ENCODE measurements at places on chromosomes 2 and 18.

DNA sequence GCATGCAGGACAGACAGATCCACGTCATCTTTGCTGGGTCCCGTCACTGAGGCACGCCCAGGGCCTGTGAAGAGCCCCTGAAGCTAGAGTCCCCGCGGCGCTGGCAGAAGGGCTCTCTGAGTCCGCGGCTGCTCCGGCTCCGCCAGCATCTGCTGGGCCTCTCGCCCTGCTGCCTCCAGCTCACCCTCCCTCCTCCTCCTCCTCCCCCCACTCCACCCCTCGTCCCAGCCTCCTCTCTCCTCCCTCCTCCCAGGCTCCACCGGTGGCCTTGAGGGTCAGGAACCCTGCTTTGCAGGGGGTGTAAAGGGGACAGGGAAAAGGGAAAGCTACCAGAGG lies at the start of gene TNS1:
Gene TNS1, minus strand, starts transcription at position 151 of the 336 bp plus-strand sequence. Its CDS starts 123 bp downstream, at position 28.
- DNase-seq, result no peak

GRCh38 chr2:15674637-15675455 lies 83.2 kb downstream of the DDX1 start:
- DNase-seq, result no peak

GRCh38 chr2:230444832-230445231 lies 28.8 kb downstream of the SP100 start:
- no peak for DNase-seq

GRCh38 chr2:65598264-65598663 lies 165.9 kb upstream of the SPRED2 start:
- DNase-seq, result no peak

DNA sequence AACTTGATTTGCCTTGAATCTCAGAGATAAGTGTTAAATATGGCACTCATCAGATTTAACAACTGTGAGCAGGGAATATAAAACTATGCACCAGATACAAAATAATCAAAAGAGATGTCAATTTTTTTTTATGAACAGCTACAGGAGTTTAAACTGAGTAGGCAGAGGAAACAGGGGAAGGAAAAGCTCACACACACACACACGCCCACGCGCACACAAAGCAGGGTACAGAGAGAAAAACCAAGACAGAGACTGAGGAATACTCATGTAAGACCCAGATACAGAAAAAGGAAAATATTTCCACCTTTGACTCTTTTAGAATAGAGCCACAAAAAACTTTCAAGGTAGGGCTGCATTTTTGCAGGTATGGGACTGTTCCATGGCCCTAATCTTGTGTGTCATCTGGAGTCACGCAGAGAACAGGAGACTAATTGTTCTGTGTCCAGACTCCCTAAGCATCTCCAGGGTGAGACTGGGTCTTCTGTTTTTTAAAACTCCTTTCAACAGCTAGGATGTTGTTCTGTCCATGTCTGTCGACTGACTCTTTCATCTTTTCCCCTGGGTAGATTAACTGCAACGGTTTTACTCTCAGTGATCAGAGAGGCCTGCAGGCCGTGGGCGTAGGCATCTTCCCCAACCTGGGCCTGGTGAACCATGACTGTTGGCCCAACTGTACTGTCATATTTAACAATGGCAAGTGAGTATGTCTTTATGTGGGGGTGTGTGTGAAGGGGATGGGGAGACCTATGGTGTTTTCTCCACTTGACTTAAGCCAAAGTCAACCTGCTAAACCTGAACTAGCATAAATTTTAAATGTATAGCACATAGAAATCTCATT lies 23.0 kb downstream of the SMYD1 start:
- peak; percentile 26 for DNase-seq

DNA sequence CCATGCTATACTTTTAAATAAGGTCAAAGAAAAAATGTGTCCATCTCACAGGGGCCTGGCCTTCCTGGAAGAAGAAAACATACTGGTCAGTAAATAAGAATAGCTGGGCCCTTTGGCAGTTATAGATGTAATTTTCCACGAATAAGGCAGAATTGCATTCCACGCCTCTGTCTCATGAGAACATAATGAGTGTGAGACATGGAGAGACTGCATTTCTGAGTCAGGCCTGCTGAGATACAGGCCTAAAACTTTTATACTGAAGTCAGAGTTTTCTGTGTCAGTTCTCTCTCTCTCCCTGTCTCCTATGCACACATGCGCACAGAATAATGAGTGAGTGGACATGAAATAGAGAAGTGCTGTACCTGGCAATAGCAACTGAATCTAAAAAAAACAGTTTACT lies 20.4 kb upstream of the IL1R1 start:
- no peak for DNase-seq

GRCh38 chr18:27879540-27879939 lies 297.4 kb downstream of the CDH2 start:
- DNase-seq, result no peak

DNA sequence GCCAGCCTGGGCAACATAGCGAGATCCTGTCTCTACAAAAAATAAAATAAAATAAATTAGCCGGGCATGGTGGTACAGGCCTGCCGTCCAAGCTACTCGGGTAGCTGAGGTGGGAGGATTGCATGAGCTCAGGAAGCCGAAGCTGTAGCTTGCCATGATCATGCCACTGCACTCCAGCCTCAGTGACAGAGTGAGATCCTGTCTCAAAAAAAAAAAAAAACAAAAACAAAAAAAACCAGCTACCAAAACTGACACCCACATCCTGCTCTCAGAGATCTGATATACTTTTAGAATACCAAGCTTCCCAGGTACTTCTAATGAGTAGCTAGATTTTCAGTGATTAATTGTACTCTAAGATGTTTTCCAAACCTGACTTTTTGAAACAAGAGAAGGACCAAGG lies 74.0 kb downstream of the TTC27 start:
- no peak for DNase-seq

- DNase-seq, result no peak
These were observed 607.4 kb downstream of the CBLN2 start for GRCh38 chr18:71936744-71937143.

DNA sequence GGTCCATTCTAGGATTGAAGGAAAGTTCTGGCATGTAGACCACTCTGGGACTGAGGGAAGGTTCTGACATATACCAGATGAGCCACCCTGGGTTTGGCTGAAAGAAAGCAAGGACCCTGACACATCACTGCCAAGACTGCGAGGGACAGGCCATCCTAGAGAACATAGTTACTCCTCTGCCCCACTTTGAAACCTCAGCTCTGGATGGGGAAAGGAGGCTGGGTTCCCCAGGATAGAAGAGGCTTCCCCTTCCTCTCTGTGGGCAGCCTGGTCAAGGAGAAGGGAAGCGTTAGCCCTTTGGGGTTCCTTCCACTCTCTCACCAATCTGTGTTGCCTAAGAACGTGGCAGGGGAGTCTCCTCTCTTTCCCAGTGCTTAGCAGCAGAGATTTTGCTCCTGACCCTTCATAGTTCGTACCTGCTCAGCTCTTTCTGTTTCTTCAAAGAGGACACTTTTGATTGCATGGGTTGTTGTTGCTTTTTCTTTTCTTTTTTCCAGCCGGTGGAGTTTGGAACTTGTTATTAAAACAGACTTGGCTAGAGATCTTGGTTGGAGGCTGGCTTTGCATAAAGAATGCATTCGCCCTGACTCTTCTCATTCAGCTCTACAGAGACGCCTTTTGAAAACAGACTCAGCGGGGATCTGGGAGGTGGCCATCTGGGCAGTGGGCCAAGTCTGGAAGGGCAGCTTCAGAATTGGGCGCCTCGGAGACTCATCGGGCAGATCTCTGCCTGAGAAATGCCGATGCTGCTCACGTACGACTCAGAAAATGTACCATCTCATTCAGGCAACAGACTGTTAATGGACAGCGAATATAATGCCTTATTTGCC lies 166.1 kb downstream of the CLIP4 start:
- no peak for DNase-seq

DNA sequence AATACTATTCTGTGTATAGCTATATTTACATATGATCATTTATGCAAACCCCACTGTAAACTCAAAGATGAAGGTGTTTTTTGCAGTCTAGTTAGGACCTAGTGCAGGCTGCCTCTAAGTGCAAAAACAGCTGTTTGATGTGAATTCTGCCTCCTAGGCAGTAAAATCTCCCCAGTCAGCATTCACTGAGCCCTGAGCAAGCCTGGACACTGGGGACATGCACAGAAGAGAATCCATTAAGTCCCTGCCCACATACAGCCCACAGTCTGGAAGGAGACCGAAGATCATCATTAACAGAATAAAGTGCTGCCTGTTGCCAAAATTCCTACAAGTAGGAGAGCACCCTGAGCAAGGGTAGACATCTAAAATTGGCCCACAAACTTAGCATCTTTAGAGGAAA lies 14.4 kb upstream of the BIN1 start:
- no peak for DNase-seq

DNA sequence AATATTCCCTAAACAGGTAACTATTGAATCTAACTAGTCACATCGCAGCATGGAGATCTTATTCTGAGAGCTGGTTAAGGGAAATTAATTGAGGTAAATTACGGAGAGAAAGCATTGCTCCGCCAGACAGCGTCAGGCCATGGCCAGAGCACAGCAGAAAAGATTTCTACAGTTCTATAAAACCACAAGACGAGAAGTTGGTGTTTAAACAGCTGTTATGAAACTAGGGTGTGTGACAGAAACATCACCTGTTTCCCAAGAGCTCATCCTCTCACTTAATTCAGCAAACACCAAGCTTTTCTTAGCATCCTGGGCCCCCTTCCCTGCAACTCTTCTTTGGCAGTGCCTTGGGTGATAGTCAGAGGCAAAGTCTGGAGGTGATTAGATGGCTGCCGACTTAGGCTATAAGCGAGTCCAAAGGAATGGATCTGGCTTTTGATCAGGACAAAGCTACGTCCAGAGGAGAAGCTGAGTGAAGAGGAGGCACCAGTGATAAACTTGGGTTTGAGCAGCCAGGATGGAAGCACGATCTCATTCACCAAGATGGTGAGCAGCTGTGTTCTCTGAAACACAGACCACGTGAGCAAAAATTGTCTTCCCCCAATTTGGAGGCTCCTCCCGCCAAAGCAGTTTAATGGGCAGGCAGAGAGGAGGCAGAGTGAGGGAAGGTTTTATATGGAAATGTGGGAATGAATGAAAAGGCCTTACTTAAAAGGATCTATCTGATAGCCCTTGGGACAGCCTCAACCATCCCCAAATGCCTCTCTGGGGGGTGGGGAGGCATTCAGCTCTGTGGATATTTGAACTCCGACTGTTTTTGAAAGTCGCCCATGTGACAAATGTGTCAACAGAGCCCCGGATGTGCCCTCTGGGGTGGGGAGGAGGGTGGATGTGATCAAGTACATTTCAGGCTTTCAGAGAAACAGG lies 57.8 kb downstream of the PKDCC start:
- DNase-seq, result peak; percentile 37

GRCh38 chr18:59056706-59057492 lies 82.8 kb upstream of the SEC11C start:
- no peak for DNase-seq

DNA sequence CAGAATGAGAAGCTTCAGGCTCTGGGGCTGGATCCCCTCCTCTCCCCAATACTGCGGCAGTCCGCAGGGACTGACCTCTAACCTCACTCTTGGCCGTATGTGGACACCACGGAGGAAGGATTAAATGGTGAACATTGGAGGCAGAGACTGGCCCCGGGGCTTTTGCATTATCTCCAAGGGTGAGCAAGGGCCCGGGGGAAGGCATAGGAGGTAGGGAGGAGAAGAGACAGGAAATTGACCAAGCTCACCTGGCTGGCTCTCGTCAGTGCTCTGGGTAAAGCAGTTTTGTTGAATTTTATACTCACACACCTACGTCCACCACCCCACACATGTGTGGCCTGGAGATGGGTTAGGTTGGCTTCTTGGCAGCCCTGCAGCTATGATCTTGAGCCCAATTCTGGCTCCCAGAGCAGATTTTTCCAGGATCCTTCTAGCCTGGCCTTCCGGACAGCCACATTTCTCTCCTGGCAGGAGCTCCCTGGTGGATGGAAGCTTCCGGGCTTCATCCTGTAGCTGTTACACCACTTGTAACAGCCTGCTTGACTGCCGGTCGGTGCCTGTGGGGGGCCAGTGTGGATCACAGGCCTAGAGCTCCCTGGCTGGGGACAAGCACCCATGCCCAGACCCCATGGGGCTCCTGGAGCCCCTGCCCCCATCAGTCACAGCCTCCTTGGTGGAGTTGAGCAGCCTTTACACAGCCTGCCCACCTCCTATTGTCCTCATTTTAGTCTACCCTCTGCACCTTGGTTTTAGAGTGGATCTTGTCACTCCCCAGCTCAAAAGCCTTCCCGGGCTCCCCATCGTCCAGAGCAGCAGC lies 7.6 kb downstream of the ITM2C start:
- no peak for DNase-seq

DNA sequence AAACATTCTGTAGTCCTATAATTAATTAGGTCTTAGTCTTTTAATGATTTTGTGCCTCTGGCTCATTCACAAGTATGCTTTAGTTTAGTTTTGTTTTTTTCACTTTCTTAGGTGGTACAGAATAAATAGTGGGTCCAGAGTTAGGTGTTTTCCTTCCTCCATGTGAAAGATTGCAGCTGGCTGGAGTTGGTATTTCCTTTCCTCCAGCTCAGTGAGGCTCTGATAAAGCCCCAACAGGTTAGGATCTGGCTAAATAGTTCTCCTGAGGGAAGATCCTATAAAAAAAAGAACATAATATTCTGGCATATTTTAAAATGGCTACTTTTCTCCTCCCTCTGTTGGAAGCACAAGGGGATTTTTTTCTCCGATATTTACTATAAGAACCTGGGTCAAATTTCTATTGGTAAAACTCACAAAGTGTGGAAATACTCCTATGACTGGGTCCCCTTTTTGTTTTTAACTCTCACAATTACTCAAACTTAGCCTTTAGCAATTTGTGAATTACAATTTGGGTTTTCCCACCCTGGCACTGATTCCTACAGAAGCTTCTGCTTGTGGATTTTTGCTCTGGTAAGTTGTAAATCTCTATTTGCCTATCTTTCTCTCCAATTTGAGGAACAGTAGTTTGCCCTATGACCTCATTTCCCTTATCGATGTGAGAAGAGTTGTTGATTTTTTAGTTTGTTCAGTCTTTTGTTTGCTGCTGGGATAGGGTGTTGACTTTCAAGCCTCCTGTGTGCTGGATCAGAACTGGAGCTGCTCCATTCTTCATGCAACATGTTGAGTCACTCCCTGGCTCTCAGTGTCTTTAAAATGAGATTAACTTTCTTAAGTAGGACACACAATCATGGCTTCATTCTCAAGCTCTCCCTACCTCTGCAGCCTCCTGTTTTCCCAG lies 500.9 kb downstream of the RNF144A start:
- DNase-seq, result no peak

DNA sequence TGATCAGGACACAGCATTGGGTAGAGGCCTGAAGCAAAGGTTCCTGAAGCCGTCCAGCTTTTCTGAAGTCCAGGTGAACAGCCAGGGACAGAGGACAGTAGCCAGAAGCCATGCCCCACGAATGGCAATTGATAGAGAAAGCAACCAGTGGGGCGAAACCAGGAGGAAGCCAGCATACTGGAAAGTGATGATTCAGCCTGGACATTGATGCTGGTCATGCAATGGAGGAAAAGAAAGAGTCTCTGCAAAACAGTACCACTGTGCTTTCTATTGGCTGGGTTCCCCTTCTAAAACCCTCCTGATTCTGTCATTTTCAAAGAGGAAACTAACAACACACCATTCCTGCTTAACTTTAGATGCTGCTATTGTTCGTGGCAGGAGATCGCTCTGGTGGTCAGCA lies 221.4 kb upstream of the EPAS1 start:
- DNase-seq, result no peak

Data from stimulated activated CD4-positive, alpha-beta T cell treated with anti-CD3 and anti-CD28 coated beads, Interleukin-15, amount 100 ng/mL, for 1 hour (primary cell).